PC-9 (cell line): ENCODE measurements at places on chromosomes 7 and 10. TPM values are rescaled to one million over a fixed set of nuclear protein-coding genes. Genes with fewer than 3 reads are reported as not detected.

The ZNF438 gene
- total RNA-seq: 4.6 and 4.7 TPM in 2 replicates

The AFAP1L2 gene
- total RNA-seq: 35.4 and 39.9 TPM in 2 replicates

The HABP2 gene
- total RNA-seq: not detected in 2 replicates

The SFXN3 gene
- total RNA-seq: 30.6 and 35.2 TPM in 2 replicates

The PLEKHA8 gene
- 23.0 and 29.6 TPM in 2 replicates for total RNA-seq

- no peak for DNase-seq
Observed at GRCh38 chr7:20980232-20980631, 193.5 kb upstream of the SP8 start.

DNA sequence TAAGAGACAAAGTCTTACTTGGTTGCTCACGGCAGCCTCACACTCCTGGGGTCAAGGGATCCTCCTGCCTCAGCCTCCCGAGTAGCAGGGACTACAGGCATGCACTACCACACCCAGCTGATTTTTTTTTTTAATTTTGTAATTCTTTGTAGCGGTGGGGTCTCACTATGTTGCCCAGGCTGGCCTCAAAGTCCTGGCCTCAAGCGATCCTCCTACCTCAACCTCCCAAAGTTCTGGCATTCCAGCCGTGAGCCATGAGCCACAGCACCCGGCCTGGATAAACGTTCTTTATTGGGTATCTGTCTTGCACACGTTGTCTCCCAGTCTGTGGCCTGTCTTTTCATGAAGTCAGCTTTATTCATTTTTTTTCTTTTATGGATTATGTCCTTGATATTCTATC, 636.1 kb upstream of the FOXK1 start:
- no peak for DNase-seq

DNA sequence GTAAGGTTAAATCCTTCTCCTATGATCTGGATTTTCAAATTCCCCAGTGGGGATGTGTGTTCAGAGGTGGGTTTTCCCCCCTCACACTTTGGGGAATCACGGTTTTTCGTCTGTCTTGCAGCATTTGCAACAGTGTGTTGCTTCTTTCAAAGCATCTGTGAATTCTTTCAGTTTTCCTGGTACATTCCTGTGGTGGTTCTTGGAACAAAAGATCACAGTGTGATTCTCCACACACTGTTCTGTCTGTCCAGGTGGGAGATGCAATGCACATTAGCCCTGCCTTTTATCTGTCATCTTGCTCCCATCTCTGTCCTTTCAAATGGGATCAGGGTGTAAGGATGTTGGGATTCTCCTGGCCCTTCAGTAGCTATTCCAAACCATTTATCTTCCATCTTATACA, 11.8 kb downstream of the AGK start:
- no peak for DNase-seq

DNA sequence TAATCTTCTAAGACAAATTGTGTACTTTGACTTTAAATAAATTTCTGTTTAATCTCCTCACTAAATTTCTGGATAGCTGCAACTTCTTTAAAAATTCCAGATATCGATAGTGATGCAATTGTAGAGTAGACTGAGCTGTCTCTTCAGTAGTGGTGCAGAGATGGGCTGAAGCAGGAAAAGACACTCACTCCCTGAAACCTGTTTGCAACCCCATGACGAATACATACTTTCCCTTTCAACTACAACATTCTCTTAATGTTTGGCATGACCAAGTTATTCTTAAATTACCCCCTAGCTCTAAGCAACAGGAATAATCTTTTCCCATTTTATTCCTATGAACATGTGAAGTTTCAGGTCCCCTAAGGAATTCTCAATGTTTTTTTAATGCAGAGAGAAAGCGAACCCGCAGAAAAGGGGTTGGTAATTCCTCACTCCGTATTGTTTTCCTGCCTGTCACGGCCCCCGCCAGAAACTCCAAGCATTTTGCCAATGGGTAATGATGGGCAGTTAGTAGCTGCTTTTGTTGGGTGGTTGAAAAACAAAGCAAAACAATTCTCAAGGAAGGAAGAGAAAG, 1.3 kb downstream of the THSD7A start:
- DNase-seq: no peak

GRCh38 chr7:26356229-26356628, 64.6 kb downstream of the SNX10 start:
- no peak for DNase-seq

DNA sequence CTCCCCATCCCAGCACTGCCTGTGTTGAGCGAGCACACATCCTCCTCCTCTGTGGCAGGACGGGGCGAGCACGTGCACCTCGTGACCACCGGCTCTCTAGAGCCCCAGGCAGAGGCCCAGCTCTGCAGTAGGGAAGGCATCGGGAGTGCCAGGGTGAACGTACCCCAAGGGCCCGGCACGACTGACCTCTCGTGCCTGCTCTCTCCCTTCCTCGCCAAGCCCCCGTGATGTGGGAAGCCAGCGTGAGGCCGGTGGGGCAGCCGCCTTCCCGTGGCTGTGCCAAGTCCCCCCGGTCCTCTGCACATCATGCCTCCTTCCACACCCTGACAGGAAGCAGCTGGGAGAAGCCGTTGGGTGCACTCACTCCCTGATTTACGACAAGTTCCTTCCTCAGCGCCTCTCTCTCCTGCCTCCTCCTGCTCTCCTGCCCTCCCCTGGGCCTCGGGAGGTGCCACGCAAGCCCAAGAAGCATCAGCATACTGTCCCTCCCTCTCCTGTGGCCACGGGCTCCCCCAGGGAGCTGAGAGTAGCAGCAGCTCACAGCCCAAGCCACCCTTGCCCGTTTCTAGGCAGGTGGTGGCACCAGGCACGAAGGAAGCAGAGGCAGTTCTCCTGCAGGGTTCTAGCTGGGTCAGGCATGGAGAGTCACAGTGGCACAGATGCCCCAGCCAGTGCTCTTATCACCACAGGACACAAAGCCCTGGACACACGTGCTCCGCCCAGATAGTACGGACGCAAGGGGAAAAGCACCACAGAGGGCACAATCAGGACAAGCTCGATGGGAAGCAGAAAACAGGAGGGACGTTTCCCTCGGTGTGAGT, 47.0 kb downstream of the AMZ1 start:
- no peak for DNase-seq

GRCh38 chr7:66769833-66770512, 29.4 kb downstream of the RABGEF1 start:
- no peak for DNase-seq

The TSPAN15 gene
- 97.0 and 108 TPM in 2 replicates for total RNA-seq

GRCh38 chr10:128563387-128563786, 437.2 kb upstream of the MKI67 start:
- DNase-seq: no peak

The ADCY1 gene
- not detected in 2 replicates for total RNA-seq

- no peak for DNase-seq
Observed at GRCh38 chr10:124650820-124651401, 93.3 kb downstream of the FAM53B start.

DNA sequence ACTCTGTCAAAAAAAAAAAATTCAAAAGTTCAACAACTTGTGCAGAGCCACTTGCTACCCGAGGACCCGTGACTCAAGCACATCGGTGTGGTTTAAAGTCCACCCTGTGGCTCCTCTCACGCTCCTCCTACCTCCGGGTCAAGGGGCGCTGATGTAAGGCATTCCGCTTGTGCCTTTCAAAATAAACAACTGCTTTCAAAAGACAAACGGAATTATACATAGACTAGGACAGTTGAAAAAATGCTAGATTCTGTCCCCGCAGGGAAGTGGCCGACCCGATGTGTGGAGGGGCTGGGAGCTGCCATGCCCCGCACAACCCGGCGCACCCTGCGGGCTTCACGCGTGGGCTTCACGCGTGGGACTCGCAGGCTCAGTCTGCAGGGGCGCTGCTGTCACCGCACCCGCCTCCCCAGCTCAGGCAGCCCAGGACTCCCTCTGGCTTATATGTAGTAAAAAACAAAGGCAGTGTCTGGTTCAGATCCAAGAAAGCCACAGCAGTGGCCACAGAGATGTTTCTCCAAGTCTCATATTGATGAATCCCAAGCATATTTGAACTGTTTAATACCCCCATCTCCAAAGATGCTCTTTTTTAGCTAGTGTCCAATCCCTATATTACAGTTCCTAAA, 239.7 kb upstream of the INHBA start:
- no peak for DNase-seq

The TMEM176B gene
- 1.9 and 2.3 TPM in 2 replicates for total RNA-seq

DNA sequence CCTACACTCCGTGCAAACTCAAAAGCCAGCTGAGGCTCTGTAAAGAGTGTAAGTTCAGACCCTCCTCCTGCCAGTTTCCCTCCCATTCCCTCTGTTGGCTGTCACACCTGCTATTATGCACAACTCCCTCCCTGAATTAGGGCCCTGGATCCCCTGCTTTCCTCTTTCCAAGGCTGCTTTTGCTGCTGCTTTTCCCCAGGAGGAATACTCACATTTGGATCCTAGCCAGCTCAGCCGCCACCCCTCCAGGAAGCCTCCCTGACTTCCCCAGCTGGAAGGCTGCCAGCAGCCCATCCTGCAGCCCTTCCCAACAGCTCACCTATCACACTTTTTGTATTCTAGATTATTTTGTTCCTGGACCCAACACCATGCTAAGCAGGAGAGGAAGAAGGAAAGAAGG, 40.9 kb upstream of the WDR11 start:
- no peak for DNase-seq
